ENCODE measurements at places on chromosomes 2 and 18.

DNA sequence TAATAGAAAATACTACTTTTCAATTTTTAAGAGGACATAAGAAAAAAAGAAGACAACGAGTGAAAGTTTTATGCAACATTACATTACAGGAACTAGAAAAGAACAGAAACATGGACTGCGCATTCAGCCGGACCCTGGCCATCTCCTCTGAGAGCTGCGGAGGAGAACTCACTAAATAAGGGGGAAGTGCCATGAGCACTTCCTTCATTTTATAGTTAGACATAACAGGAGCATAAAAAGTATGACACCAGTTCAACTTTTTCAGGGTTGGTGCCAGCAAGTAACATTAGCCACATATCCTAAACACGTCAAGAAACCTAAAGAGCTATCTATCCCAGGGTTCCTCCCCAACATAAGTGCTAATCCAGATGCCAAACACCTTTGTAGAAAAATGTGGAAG lies 78.0 kb upstream of the SERTAD2 start:
- no peak for DNase-seq

GRCh38 chr2:73260338-73260984 lies 23.8 kb downstream of the FBXO41 start:
- no peak for DNase-seq

DNA sequence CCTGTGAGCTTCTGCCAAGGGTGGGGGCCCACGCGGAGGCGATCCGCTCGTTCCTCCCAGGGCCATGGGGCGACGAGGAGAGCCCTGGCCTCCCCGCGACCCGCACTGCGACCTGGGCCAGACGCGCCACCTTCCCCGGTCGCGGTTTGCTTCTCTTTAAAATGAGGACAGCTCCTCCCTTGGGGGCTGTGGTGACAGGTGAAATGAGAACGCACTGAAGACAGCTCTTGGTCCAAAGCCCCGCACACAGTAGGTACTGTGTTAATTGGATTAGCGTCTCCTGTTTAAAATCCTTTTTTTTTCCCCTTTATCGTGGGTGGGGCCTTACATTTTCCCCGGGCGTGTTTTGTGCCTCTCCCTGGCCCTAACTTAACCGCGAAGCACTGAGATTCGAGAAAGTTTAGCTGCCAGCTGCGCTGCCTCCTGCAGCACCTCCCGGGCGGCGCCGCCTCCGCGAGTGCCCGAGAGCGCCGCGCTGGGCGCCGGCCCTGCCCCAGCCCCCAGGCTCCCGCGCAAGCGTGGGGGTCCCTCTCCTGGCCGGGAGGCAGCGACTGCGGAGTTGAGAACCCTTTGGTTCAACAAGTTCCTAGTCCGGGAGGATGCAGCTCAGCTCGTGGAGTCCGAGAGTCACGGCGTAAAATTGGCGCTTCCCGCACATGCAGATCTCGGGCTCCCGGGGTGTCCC lies 1.1 kb downstream of the HPCAL1 start:
- no peak for DNase-seq

- peak; percentile 6 for DNase-seq
Observed at GRCh38 chr2:159381574-159381973, 95.1 kb upstream of the WDSUB1 start.

DNA sequence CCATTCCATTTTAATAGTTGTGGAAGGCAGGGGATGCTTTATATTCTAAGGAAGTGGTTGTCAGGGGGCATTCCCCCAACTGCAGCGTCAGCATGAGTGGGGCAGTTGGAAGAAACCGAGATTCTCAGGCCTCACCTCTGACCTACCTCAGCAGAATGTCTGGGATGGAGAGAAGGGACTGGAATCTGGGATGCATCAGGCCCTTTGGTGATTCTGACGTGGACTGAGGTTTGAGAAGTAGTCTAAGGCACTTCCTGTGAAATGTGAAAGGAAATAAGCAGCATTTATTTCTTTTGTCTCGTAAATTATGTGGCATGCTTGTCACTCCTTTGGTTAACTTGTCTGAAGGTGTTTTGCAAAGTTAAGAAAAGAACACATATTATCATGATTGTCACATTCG lies 540.7 kb upstream of the NETO1 start:
- DNase-seq, result no peak

- no peak for DNase-seq
Observed at GRCh38 chr2:64128943-64129391, 15.3 kb downstream of the PELI1 start.

DNA sequence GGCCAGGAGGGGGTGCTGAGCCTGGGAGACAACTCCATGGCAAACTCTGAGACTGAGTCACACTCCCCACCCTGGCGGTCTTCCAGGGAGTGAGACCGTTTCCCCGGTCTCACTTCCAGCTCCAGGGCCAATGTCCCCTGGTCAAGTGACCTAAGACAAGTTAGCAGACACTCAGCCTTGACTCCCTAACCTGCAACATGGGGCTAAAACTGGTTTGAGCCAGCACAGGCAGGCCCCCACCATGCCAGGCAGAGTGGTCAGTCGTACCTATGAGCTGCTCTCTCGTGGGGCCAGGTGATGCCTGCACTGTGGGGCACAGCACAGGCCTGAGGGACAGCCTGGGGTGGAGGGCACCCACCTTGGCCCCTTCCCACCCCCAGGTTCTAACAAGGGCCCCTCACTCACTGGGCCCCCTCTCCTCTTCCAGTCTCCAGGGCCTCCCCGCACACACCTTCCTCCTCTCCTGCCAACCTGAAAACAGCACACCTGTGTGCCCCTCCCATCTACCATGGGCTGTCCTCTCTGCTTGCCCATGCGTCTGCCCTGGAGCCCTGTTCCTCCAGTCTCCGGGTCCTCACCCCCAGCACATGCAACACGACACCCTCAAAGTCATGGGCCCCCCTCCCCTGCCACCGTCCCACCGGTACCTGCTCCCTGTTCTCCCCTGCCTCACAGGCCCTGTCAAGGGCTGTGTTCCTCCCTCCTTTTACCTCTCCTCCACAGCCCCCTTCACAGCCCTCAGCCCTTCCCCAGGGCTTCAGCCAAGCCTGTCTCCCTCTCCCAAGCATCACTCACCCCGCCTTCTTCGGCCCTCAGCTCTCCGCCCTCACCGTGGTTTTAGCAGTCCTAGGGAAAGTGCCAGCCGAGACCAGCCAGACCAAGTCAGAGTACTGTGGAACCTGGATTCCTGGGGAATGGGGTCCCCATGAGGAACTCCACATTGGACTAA lies 1.6 kb downstream of the GPR17 start:
- no peak for DNase-seq
